ENCODE measurements at places on chromosomes 7 and 10.

GRCh38 chr10:49385939-49386922 is 9.7 kb downstream of the DRGX start:
- no peak for DNase-seq

GRCh38 chr7:113141803-113142202 is 23.4 kb upstream of the SMIM30 start:
- no peak for DNase-seq

GRCh38 chr7:50314836-50315592 is 10.5 kb downstream of the IKZF1 start:
- no peak for DNase-seq

DNA sequence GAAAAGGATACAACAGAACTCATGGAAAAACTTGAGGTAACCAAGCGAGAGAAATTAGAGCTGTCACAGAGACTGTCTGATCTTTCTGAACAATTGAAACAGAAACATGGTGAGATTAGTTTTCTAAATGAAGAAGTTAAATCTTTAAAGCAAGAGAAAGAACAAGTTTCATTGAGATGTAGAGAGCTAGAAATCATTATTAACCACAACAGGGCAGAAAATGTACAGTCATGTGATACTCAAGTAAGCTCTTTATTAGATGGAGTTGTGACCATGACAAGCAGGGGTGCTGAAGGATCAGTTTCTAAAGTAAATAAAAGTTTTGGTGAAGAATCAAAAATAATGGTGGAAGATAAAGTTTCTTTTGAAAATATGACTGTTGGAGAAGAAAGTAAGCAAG is 62.1 kb downstream of the AKAP9 start:
- no peak for DNase-seq

GRCh38 chr10:73247509-73248258 is 629 bp upstream of the DNAJC9 start:
- DNase-seq: no peak

GRCh38 chr10:116667484-116667883 is 46.7 kb downstream of the PNLIPRP2 start:
- no peak for DNase-seq

GRCh38 chr7:45088821-45089340 is at the start of gene NACAD:
Gene NACAD (minus strand): TSS chr7:45088969. CDS start chr7:45088894, 75 bp downstream.
- DNase-seq: peak; percentile 92

DNA sequence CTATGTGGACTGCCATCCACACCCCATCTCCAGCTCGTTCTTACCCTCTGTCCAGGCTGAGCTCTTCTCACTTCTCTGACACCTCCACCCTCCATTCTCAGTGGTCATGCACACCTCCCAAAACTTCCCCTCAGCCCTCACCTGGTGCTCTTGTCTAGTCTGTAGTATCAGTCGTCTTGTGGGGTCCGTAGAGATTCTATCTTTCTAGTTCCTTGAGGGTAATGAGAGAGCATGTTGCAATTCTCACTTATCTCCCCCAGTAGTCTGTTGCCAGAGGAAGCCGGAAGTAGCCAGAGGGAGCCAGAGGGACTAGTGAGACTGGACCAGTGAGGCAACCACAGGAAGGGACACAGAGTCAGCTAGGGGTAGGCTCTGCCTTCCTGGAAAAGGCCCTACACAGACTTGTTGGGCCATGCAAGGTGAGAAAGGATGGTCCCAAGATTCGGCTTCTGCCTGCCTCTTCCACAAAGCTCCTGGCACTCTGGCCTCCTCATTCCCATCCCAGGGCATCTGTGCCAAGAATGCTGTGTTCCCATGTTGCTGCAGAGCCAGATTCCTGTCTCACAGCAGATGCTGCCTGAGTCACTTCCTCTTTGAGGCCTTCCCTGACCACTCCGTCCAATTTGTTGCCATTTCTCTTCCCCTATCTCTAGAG is 50.6 kb upstream of the DUSP5 start:
- DNase-seq: peak; percentile 89

GRCh38 chr10:88657901-88658300 is 6.3 kb upstream of the LIPF start:
- no peak for DNase-seq

- no peak for DNase-seq
Measured at GRCh38 chr7:105444342-105444987, 55.7 kb upstream of the SRPK2 start.

Measured in AG20443 (cell line).